Naive thymus-derived CD4-positive, alpha-beta T cell (primary cell): ENCODE measurements at places on chromosomes 2 and 18. TPM values are rescaled to one million over a fixed set of nuclear protein-coding genes. Genes with fewer than 3 reads are reported as not detected.

The SH2D6 gene
- 0.94 TPM for total RNA-seq

The HJURP gene
- not detected for total RNA-seq

The UGT1A4 gene
- not detected for total RNA-seq

The DOK6 gene
- total RNA-seq = not detected in 2 replicates

The FER1L5 gene
- total RNA-seq = not detected

The DSC2 gene
- total RNA-seq = 0.86 TPM

The MARCO gene
- not detected for total RNA-seq

The IL1F10 gene
- total RNA-seq = not detected
